GOT3 (cell line): ENCODE measurements at places on chromosomes 3 and 15.

DNA sequence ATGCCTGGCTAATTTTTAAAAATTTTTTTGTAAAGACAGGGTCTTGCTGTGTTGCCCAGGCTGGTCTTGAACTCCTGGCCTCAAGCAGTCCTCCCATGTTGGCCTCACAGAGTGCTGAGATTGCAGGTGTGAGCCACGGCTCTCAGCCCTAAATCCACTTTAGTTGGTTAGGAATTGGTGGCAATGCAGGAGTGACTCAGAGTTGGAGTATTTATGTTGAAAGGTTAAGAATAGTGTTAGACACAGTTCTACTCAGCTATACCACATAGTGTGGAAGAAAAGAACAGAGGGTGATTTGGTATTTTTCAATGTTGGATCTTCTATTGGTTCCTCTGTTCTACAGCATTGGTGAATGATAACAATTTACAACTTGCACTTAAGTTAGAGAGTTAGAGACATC, 7.6 kb downstream of the ZNF639 start:
- no peak for DNase-seq

DNA sequence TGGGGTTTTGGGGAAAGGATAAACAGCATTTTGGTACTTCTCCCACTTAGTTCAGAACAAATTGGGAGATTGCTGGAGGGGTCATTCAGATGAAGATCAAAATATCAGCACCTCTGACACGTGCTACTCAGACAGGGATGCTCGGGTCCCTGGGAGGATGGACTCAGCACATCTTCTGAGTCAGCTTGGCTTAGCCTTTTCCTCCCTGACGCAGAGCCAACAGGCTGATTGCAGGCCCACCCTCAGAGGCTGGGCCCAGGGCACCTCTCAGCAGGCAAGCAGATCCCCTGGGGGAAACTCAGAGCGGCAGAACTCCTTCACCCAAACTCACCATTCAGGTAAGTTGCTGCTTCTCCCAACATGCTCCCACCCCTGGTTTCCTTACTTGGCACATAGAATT, 304.9 kb downstream of the TLE3 start:
- DNase-seq, result no peak

- no peak for DNase-seq
Measured at GRCh38 chr15:89054873-89055272, 33.4 kb upstream of the ABHD2 start.

- DNase-seq, result no peak
Measured at GRCh38 chr15:55475842-55476241, 32.2 kb downstream of the DNAAF4 start.

- no peak for DNase-seq
Measured at GRCh38 chr3:57998366-57999283, 9.6 kb upstream of the FLNB start.
